ENCODE measurements at places on chromosomes 11 and 22. TPM values are rescaled to one million over a fixed set of nuclear protein-coding genes. Genes with fewer than 3 reads are reported as not detected.

DNA sequence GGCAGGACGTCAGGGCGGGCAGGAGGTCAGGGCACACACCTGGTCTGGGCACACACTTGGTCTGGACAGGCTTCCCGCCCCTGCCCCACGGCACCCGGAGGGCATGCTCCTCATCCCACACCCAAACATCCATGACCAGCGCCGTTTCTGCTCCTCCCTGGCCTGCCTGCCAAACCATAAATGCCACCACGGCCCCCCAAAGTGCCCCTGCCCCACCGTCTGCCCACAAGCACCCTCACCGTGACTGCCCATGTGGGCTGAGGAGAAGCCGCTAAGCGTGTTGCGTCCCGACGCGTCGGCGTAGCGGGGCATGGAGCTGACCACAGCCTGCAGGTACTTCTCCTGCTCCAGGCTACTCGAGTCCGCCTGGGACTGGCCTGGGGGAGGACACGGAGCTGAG, 15.8 kb downstream of the SBF1 start:
- no peaks in the 10 kb centered on the region for H3K4me1 ChIP-seq
- DNase-seq = no peak
- no peak overlapping the region for H3K27ac ChIP-seq
- H3K27me3 ChIP-seq = no peaks in the 10 kb centered on the region

GRCh38 chr11:5591613-5592012, 4.8 kb upstream of the TRIM6 start:
- H3K36me3 ChIP-seq = no peaks in the 10 kb centered on the region
- no peaks in the 10 kb centered on the region for H3K27me3 ChIP-seq
- no peak overlapping the region for H3K27ac ChIP-seq
- no peak overlapping the region for H3K4me3 ChIP-seq
- DNase-seq = no peak

Gene LARGE1
- 304 TPM for total RNA-seq

Gene TRIM66
- total RNA-seq = 11.7 TPM

DNA sequence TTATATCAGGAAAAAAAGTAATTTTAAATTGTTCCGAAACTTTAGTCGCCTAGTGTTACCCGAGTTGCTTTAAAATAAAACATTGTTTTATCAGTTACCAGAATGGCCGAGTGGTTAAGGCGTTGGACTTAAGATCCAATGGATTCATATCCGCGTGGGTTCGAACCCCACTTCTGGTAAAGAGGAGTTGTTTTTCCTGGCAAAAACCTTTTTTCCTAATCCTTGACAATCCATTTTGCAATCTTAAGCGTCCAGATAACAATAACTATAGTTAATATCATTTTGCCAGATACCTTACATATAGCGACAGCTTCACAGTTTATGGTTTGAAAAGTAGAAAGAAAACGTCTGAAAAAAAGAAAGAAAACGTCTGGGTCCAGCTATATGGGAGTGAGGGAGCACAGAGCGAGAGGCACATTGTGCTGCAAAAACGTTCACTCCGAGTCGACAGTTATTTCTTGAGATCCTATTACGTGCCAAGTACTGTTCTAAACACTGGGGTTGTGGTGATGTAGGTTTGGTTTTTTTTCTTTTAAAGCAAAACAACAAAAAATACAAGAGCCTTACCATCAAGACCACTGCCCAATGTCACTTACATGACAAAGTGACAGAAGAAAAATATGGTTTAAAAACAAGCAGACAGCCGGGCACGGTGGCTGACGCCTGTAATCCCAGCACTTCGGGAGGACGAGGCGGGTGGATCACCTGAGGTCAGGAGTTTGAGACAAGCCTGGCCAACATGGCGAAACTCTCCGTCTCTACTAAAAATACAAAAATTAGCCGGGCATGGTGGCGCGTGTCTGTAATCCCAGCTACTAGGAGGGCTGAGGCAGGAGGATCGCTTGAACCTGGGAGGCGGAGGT, 40.6 kb downstream of the OR4D9 start:
- no peaks in the 10 kb centered on the region for H3K27me3 ChIP-seq
- H3K4me3 ChIP-seq = peak overlapping the region; percentile 47
- H3K27ac ChIP-seq = peak overlapping the region; percentile 89
- peaks cover 7% of the 10 kb centered on the region for H3K4me1 ChIP-seq
- no peak for DNase-seq

DNA sequence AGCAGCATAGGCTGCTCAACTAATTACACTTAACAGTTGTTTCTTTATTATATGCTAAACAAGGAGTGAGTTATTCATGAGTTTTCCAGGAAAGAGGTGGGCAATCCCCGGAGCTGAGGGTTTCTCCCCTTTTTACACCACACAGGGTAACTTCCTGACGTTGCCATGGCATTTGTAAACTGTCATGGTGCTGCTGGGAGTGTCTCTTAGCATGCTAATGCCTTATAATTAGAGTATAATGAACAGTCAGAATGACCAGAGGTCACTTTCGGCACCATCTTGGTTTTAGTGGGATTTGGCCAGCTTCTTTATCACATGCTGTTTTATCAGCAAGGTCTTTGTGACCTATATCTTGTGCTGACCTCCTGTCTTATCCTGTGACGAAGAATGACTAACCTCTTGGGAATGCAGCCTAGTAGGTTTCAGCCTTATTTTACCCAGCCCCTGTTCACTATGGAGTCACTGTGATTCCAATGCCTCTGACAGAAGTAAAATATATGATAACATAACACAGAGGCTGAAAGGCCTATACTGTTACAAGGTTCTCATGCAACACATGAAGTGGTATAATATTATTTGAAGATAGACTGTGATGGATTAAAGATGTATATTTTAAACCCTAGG, 41.3 kb upstream of the RDX start:
- no peak overlapping the region for H3K4me3 ChIP-seq
- DNase-seq = no peak
- no peaks in the 10 kb centered on the region for H3K4me1 ChIP-seq
- H3K27me3 ChIP-seq = no peaks in the 10 kb centered on the region
- H3K36me3 ChIP-seq = no peaks in the 10 kb centered on the region
- H3K27ac ChIP-seq = no peak overlapping the region

Gene OR52N4
- total RNA-seq = not detected

Gene SPI1
- 8.6 TPM for total RNA-seq

DNA sequence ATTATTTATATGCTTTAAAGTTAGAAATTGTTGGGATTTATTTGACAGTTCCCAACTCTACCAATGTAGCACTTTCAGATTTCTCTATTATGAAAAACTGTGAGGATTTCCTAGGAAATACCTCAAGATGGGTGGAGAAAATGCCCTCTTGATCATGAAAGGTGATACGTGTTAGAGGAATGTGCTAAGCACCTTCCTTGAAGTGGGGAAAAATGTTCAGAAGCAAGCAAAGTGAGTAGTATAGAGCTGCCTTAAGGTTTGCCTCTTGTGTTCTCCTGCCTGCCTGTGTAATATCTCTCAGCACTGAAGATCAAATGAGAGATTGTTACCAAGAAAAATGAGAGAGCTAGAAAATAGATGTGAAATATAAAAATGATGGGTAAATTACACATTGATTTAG, 58.2 kb downstream of the YAP1 start:
- no peak overlapping the region for H3K4me3 ChIP-seq
- no peaks in the 10 kb centered on the region for H3K27me3 ChIP-seq
- no peaks in the 10 kb centered on the region for H3K36me3 ChIP-seq
- peaks cover 8% of the 10 kb centered on the region for H3K4me1 ChIP-seq
- DNase-seq = no peak

GRCh38 chr11:131810541-131810940, 440.1 kb downstream of the NTM start:
- no peak overlapping the region for H3K27ac ChIP-seq
- H3K27me3 ChIP-seq = no peaks in the 10 kb centered on the region
- H3K36me3 ChIP-seq = no peaks in the 10 kb centered on the region
- H3K4me1 ChIP-seq = no peaks in the 10 kb centered on the region
- no peak overlapping the region for H3K4me3 ChIP-seq
